ENCODE measurements at places on chromosomes 1 and 21.

GRCh38 chr1:112841825-112842224 is 114.2 kb downstream of the SLC16A1 start:
- DNase-seq: no peak

DNA sequence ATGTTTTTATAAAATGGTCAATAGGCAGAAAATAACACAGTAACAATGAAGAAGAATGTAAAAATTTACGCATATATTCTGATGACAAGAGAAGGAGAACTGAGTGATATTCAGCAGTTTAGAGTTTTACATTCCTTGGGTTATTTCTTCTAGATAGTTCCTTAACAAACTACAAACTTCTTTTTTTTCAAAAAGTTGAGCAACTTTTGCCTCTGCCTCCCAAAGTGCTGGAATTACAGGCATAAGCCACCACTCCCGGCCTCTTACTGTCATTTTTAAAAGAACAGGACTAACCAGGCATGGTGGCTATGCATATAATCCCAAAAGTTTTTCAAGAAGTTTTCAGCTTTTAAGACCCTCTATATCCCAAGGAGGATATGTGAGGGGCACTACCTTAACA is 32.9 kb downstream of the ARNT start:
- no peak for DNase-seq

DNA sequence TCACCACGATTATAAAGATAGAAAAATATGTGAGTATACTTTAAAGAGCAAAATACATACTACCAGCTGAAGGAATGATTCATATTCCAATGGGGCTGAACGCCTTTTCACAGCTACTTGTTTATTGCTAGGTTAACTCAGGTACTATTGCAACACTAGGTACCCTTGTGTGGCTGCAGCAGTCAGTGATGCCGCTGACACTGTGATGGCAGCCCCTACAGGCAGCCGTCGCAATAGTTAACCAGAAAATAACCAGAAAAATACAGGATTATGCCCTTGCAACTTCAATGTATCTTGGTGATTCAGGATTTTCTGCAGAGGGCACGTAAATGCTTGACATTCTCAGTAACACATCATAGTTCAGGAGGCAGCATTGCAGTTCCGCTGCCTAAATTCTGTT is 1.6 kb upstream of the MARK1 start:
- no peak for DNase-seq

DNA sequence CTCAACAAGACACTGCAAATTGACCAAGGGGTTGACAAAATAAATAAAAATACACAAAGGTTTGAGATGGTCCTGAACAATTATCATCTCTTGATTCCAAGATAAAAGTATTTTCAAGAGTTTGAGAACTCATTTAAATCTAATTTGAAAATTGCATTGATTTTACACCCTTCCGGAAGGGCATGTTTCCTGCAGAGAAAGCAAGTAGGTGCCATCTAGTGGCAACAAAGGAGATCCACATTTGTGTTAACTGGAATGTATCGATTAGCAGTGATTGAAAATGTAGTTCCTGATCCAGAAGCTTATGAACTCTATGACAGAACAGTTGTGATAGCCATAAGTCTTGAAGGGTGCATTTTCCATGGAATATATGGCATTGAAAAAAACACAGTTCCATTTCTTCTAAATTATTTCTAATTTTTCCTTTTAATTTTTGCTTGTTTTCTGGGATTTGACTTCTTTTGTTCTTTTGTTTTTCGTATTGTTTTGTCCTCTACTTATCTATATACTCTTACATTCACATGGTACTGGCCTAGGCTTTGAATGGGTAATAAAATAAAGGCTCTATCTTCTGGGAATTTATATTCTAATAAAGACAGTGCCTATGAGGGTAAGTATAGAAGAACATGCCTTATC is 143.7 kb downstream of the DNM3 start:
- peak; percentile 33 for DNase-seq

- no peak for DNase-seq
Observed at GRCh38 chr1:61310057-61310456, 227.7 kb downstream of the NFIA start.

DNA sequence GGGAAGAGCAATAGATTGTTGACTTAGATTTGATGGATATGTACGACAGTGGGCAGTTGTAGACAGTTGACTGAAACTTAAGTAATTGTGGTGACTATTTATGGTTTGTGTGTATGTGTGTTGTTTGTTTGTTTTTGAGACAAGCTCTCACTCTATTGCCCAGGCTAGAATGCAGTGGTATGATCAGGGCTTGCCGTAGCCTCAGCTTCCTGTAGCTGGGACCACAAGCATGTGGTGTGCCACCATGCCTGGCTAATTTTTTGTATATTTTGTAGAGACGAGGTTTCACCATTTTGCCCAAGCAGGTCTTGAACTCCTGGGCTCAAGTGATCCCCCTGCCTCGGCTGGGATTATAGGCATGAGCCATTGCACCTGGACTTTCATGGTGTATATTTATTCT is 9.8 kb downstream of the SDHC start:
- no peak for DNase-seq

GRCh38 chr1:179996099-179996498 is 41.5 kb downstream of the CEP350 start:
- no peak for DNase-seq

DNA sequence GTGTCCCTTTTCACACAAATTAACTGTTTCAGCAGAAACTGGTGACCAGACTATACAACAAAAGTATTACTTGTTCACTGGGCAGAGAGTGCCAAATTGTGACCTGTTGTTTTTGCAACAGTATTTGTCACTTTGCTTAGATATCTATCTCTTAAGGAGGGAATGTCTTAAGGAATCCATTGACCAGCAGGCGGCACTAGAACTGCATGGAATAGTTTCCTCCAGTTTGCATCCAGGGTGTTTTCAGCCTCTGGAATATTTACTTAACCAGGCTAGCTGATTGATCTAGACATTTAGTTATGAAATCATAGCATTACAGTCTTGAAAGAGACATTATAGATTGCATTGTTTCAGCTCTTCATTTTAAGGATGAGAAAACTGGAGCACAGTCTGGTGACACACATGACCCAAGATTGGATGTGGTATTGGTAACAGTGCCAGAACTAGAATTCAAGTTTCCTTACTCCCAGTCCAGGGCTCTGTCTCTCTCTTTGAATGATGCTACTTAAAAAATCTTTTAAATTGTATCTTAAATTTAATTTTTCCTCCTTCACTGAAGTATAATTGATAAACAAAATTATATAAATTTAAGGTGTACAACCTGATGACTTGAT is 16.9 kb downstream of the RPTN start:
- DNase-seq: peak; percentile 69

- peak; percentile 51 for DNase-seq
Observed at GRCh38 chr1:210001751-210002150, 63.7 kb downstream of the SYT14 start.

DNA sequence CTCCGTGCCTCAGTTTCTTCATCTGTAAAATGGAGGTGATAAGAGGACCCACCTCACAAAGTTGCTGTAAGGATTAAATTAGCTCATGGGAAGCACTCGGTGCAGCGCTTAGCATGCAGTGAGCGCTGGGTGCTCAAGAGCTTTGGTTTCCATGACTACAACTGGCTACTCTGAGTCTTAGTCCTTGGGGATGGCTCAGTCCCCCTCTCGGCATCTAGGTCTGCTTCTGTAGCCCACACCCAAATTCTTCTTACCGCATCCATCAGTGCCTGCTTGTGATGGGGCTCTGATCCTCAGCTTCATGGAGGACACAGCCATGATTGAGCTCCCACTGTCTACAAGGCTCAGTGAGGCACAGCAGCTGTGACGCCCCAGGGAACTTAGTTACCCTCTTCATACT is 159.0 kb downstream of the ACTL8 start:
- no peak for DNase-seq

GRCh38 chr1:60535713-60536112 is 462.1 kb upstream of the C1orf87 start:
- no peak for DNase-seq

GRCh38 chr1:180536821-180537372 is 21.9 kb upstream of the OVAAL start:
- DNase-seq: no peak

DNA sequence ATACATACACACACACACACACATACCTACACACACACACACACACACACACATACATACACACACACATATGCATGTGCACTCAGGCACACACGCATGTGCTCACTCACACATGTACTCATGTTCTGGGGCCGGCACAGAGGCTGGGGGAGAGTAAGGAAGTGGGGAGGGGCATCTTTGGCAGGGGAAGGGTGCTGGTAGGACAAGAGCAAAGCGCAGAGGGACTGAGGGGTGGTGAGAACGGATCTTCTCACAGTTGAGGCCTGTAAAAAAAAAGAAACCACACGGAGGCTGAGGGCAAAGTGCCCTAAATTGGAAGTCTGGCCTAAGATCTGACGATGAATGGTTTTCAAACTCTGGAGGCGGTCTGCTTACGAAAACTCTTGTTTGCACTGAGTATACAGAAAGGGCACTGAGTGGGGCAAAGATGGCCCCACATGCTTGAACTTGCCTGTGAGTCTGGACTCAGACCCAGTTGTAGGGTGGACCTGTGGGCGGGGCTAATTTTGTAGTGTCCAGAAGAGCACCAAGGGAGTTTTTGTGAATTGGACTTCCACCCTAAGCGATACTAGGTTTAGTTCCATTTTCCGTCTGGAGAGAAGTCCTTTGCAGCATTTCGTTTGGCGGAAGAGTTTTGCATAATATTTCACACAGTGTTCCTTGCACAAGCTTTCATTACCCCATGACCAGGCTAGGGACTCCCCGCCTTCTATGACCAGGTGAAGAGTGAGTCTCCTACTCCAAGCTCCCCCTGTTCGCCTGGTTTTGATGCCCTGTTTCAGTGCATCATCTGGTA is 79.3 kb upstream of the LYST start:
- DNase-seq: no peak

- peak; percentile 70 for DNase-seq
Observed at GRCh38 chr1:209597499-209597898, 14.0 kb downstream of the CAMK1G start.

Data from kidney capillary endothelial cell (primary cell).